ENCODE measurements at places on chromosomes 7 and 10.
A peak's percentile ranks its signal among the peaks of the same experiment; 100 is the strongest.

DNA sequence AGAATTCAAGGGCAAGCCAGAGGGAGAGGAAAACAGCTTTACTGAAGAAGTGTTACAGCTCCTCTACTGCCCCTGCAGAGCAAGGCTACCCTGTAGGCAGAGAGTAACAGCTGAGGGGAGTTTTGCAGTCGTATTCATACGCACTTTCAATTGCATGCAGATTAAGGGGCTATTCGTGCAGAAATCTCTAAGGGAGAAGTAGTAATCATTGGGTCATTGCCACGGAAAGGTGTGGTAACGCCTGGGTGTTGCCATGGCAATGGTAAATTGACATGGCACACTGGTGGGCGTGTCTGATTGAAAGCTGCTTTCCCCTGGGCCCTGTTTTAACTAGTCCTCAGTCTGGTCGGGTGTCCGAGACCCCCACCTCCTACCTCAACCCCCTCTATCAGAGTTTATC is 227.2 kb downstream of the NSUN6 start:
- no peak for DNase-seq

DNA sequence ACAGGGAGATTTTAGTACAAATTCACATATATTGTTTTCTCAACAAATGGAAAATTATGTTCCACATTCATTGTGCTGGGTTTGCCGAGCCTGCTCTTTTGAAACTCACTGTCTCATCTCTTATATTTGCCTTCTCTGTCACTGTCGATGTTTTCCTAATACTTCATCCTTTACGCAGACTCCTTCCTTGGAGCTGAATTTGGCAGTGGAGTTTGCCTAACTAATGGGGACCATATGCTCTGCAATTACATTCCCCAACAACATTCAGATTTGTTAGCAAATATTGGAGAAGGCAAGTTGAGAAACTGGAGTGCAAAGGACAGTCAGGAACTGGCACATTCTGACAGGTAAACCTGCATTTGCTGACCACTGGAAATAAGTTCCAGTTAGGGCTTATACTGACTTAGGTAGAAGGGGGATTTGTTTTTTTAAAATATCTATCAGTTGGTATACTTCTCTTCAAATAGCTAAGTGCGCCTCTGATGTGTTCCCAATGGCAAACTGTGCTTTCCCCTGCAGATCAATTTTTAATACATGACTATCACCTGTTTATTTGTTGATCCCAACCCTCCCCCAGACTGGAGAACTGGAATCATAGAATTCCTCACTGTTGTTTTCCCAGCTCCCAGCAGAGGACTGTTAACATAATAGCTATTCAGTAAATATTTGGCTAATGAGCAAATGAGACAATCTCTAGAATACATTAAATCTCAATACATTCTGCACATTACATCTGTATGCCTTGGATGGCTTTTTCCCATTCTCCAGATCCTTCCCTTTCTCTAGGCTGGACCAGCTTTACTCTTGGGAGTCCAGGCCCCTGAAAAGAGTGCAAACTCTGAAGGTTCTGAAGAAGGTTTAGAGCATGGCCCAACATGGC is 769.3 kb downstream of the KCNMA1 start:
- DNase-seq, result no peak

DNA sequence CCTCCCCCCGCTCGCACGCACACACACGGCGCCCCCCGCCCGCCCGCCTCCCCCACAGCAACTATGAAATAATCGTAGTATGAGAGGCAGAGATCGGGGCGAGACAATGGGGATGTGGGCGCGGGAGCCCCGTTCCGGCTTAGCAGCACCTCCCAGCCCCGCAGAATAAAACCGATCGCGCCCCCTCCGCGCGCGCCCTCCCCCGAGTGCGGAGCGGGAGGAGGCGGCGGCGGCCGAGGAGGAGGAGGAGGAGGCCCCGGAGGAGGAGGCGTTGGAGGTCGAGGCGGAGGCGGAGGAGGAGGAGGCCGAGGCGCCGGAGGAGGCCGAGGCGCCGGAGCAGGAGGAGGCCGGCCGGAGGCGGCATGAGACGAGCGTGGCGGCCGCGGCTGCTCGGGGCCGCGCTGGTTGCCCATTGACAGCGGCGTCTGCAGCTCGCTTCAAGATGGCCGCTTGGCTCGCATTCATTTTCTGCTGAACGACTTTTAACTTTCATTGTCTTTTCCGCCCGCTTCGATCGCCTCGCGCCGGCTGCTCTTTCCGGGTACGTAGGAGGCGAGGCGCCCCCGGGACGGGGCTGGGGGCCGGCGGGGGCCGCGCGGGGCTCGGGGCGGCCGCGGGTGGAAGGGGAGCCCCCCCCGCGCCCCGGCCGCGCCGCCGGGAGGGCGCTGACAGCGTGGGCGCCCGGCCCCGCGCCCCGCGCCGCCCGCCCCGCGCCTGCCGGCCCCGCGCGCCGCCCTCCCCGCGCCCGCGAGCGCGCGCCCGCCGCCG is 441 bp downstream of the BMI1 start:
- DNase-seq, result peak; percentile 71

- DNase-seq, result no peak
Observed at GRCh38 chr10:99548041-99548530, 15.3 kb downstream of the NKX2-3 start.

- peak; percentile 87 for DNase-seq
Observed at GRCh38 chr7:89232-90019, 102.9 kb upstream of the FAM20C start.

- no peak for DNase-seq
Observed at GRCh38 chr7:107920048-107920772, 29.2 kb downstream of the DLD start.

DNA sequence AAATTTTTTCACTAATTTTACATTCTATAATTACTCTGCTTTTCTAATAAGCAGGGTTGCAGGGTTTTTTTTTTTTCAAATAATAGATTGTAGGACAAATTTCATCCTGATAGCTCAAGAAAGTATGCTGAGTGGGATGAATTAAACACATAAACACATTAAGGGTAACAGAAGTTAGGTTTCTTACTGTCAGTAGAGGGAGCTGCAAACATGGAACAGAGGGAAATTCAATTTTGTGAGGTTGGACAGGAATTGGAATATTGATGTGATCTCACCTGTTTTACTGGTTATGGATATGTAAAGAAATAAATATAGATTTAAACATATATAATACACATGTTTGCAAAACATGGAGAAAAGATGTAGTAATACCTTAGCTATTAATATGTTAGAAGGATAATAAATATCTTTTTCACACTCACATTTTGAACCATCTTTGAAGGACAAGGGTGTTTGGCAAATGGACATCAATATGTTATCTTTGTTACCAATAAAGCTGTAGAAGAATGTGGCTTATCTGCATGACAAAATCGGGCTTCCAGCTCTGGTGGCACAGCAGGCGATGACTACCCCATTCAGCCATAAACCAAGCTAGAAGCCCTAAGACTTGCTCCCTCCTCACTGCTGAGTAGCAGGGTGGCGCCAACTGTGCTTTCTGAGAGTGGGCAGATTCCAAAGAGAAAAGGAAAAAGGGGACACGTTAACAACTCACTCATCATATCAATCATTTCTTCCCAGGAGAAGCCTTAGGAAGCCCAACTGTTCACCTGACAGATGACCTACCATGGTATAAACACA is 1257.4 kb downstream of the GATA3 start:
- no peak for DNase-seq

Measured in hepatic stellate cell (primary cell).